ENCODE measurements at places on chromosomes 5 and 9.

GRCh38 chr5:107496466-107496865 lies 174.3 kb downstream of the EFNA5 start:
- DNase-seq, result no peak

DNA sequence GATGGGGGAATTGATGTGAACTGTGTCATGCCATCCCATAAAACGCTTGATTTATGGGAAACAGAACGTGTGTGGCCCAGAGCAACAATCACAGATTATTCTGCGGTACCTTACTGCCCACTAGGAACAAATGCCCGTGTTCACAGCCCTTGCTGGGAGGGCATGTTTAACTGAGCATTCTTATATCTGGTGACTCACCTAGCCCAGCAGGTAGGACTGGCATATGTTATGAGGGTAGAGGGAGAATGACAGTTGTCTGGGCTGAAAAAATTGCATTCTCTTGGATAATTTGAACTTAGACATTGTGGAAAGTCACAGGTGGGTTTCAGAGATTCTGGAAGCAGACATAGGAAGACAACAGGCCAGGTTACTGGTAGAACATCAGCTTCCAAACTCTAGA lies 460.6 kb downstream of the DMRT2 start:
- no peak for DNase-seq

- DNase-seq, result no peak
These were observed 20.0 kb downstream of the SLC30A5 start for GRCh38 chr5:69113851-69114250.

DNA sequence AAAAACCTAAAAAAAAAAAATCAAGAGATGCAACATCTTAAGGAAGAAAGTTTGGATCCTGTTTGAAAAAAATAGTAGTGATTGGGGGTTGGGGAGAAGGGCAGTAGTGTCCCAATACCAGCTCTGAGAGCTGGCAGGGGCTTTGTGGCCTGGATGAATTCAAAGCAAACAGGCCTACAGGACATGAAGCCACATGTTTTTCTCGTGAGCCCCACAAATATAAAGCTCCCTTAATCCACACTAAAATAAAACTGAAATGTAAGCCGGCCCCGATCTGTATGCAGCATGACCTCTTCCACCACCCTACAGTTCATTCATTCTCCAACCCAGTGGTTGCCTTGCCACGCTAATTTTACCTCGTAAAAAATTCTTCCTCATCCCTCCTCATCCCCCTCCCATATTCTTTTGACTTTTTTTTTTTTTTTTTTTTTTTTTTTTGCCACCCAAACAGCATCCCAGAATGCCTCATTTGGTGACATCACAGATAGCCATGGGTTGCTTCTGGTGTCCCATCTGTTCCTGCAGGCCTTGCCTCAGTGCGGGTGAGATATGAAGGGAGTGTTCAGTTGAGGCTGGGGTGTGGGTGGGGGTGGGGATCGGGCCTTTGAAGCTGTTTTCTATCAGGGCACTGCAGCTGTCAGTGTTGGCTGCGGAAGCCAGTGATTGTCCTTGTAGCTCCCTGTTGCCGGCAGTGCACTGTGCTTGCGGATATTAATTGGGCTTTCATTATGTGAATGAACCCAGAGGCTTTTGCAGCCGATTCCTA lies 81.6 kb upstream of the NFIB start:
- no peak for DNase-seq
